K562 (cell line): ENCODE measurements at places on chromosomes 7 and 10. TPM values are rescaled to one million over a fixed set of nuclear protein-coding genes. Genes with fewer than 3 reads are reported as not detected.

The VDAC2 gene
- 398 and 422 TPM in 2 replicates for total RNA-seq

The ITGB1 gene
- 155 and 160 TPM in 2 replicates for total RNA-seq

GRCh38 chr7:47414342-47415317 is 167.3 kb downstream of the TNS3 start:
- no peak for DNase-seq

DNA sequence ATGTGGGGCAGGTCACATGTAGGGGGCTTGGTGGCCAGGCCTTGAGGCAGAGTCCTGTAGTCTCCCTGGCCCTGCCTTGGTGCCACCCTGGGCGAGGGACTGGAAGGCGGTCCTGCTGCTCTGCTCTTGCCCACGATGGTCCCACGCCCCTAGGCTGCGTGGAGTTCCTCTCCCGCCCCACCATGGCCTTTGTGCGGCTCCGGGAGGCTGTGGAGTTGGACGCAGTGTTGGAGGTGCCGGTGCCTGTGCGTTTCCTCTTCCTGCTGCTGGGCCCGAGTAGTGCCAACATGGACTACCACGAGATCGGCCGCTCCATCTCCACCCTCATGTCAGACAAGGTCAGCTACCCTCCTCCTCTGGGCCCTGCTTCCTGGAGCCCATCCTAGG is 10.0 kb downstream of the FASTK start:
- DNase-seq: no peak

The ELN gene
- 0.20 TPM in 2 replicates for total RNA-seq

The SORCS1 gene
- 2.7 TPM in 2 replicates for total RNA-seq

- no peak for DNase-seq
Measured at GRCh38 chr10:126843299-126843934, 61.8 kb upstream of the DOCK1 start.

The PTCD1 gene
- 12.3 and 16.3 TPM in 2 replicates for total RNA-seq

DNA sequence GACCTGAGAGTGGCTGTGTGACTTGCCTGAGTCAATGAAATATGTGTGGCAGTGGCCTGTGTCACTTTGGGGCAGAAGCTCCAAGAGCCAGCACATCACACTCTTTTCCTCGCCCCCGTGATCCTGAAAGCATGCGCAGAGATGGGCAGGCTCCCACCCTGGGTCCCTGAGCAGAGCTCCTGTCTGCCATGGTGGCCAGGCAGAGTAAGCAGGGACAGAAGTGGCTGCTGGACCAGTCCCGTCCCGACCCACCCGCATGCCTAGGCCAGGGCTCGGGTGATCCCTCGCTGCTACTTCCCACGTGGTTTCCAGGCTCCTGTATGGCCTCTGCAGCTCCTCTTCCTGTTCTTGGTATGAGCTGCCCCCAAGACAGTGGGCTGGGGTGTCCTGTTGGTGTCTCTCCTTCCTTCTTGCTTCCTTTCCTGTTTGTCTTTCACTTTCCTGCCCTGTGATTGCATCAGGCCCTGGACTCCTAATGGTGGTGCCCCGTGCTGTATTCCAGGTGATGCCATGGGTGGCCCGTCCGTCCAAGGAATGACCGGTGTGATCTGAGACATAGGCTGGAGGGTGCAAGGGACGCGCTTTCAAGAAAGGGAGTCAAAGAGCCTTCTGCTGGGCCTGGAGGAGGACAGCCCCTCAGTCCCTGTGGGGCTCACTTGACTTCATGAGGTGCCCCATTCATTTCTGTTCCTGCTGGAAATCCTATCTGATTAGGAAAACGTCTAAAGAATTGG is 71.4 kb upstream of the SHH start:
- DNase-seq: no peak

- no peak for DNase-seq
Measured at GRCh38 chr10:24455447-24455846, 246.5 kb downstream of the KIAA1217 start.

The UNC5B gene
- total RNA-seq: 7.6 and 8.4 TPM in 2 replicates

GRCh38 chr10:26157734-26158133 is 58.8 kb upstream of the GAD2 start:
- no peak for DNase-seq

The RNLS gene
- total RNA-seq: 0.22 TPM in 1 of 2 replicates, not detected in the other

The PNLIPRP3 gene
- total RNA-seq: not detected in 2 replicates

The SLC18A3 gene
- not detected in 2 replicates for total RNA-seq

The CRYGN gene
- total RNA-seq: not detected in 2 replicates

DNA sequence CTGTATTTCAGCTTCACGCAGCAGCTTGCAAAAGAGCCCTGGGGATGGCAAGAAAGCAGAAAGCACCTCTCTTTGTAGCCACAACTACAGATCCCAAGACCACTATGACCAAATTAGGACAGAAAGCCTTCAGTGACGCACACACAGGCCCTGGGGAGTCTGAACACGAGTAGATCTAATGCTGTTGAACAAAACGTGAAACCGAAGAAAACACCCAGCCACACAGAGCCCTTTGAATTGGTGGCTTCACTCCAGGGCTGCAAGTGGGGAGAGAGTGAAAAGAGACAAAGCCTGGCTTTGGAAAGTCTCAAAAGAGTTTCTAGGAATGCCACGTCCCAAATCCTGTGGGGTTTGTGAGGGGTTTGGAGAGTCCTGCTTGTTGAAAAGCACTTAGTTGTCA is 28.4 kb downstream of the PLXNA4 start:
- DNase-seq: no peak

DNA sequence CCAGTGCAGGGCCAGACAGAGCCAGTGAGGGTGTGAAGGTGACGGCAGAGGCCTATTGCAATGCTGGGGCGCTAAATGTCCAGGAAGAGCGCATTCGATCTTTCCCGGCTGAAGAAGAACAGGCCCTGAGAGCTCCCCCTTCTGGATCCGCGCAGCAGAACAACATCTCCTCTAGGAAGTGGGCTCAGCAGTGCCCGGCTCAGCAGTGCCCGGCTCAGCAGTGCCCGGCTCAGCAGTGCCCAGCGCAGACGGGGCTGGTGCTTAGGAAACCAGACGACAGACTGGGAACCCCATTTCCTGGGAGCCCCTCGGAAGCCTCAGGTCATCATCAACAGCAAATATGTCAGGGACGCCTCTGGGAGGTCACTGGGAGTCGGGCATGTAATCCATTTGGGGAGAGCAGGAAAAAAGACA is 4.7 kb upstream of the NOS3 start:
- DNase-seq: peak; percentile 80
